ENCODE measurements at places on chromosomes 1 and 21.

DNA sequence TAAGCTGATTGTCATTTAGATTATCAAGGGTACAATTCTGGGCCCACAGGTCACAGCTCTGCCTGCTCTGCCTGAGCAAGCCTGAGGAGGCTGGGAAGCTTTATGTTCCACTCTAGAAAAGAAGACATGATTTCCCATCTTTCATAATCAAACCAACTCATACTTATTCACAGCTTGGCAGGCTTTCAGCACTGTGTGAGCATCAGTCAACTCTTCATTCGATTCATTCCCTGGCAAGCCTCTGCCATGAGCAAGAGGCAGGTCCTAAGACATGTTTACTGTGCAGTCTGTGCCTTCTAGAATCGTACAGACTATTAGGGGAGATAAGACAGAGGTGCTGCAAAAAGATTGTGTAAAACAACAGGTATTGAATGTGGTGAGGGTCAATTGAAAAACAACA lies 24.5 kb upstream of the KIRREL1 start:
- no peak for DNase-seq

DNA sequence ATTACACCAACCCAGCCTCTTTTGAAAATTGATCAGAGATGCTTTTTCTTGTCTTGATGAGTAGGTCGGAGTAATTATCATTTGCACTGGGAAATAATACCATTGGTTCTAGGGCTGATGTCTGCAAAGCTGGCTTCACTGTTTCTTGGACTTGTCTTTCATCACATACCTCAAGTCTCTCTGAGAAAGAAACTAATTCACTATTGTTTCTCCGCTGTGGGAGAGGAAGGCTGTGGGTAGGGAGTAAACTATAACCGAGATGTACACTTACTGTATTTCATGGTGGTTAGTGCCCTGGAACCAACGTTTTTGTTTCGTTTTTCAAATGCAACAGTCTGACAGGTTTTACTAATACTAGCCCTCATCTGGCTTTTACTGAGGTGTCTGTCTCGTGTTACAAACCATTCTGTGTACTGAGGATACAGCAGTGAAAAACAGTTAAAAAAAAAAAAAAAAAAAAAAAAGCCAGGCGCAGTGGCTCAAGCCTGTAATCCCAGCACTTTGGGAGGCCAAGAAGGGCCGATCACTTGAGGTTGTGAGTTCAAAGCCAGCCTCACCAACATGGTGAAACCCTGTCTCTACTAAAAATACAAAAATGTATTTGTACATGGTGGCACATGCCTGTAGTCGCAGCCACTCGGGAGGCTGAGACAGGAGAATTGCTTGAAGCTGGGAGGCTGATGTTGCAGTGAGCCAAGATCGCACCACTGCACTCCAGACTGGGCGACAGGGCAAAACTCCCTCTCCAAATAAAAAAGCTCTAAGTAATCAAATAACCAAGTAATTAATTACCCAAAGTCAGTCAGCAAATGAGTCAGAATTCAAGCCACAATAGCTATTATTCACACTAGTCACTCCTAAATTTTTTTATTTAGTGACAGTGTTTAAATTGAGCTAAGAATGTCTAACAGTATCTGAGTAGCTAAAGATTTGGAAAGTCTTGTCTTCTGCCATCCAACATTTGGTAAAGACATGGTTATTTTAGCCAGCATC lies 23.3 kb downstream of the TOMM20 start:
- DNase-seq: no peak

DNA sequence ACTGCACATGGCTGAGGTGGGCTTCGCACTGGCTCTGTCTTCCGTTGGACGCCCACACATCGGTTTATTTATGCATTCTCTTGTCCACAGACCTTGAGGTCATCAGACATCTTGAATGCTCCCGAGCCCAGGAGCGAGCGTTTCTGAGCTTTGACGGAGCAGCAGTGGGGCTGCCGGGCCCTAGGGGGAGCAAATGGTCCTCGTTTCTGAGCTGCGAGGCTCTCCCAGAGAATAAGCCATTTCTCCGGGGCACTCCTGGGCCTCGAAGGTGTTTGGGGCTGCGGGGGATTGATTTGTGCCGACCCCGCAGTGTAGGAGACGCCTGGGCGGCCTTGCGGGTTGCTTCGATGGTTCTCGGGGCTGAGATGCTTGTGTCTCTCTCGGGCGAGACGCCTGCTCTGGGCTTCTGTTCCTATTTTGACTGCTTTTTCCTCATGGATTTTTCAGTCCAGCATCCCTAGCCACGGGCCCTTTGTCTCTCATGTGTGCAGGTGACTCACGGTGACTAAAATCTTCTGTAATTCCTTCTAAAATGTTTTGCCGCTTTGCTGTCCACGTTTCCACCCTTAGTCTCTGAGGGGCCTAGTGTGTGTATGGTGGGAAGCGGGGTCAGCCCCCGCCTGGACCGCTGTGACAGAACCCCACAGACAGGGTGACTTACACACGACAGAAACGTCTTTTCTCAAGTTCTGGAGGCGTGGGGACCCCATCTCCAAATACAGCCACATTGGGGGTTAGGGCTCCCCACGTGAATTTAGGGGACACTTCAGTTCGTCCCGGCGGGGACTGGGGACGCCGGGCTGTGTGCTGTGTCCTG lies 62.1 kb downstream of the FAAP20 start:
- no peak for DNase-seq

DNA sequence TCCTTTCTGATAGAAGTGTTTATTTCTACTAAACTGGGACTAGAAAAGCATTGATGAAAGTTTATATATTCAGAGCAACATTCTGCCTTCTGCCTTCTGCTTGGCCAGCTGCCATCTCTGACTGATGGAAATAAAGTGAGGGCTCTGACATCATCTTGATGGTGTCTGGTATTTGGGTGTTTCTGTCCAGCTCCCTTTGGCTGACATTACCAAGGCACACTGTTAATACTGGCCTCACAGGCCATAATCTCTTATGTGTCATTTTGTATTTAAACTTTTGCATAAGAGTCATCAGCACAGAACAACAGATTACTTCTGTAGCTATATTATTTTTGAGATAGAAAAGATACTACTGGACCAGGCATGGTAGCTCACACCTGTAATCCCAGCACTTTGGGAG lies 216.9 kb downstream of the RYR2 start:
- DNase-seq: no peak

DNA sequence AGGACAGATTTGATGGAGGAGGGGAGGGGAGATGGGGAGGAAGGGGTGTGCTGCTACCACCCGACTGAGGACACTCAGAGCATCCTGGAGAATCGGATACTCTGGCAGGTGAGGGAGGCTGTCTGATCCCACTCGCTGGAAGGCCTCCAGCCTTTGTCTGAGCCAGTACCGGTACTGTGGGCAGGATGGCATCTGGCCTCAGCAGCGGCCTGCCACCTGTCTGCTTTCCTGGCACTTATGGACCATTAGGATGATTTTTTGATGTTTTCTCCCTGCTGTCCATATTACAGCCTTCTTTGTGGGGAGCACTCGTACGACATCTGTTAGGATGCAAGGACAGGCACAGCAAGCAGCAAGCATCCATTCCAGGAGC lies 11.5 kb downstream of the ATP2B4 start:
- no peak for DNase-seq

DNA sequence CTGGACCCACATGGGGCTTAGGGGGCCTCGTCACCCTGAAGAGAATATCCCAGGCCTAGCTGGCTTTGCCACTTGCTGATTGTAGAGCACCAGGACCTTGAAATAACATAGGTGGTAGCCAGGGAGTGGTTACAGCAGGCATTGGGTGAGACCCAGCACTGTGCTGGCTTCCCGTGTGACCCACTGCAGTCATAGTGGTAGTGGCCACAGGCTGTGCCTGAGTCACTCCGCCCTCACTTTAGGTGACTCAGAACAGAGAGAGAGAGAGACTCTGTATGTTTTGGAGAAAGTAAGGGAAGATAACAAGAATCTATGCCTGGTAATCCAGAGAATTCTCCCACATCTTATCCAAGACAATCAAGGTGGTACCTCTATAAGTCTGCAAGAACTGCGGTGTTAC lies 98.7 kb upstream of the LHX8 start:
- DNase-seq: no peak

DNA sequence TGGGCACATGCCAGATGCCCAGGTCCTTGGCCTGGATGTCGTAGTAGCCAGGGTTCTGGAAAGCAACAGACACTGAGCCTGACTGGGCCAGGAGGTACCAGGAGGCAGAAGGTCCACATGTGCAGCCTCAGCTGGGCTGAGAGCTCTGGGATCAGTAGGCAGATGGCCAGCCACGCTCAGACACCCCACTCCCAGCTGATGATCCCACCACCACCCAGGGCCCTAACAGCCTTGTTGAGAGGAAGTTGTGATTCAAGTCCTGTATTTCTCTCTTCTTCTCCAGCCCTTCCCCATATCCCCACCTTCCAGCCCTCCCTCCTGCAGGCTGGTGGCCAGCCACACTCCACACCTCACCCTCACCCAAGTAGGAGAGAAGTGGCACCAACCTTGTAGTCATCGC lies 4.0 kb downstream of the ITLN2 start:
- no peak for DNase-seq

- DNase-seq: no peak
These were observed 60.7 kb downstream of the SH3GLB1 start for GRCh38 chr1:86765073-86765472.

DNA sequence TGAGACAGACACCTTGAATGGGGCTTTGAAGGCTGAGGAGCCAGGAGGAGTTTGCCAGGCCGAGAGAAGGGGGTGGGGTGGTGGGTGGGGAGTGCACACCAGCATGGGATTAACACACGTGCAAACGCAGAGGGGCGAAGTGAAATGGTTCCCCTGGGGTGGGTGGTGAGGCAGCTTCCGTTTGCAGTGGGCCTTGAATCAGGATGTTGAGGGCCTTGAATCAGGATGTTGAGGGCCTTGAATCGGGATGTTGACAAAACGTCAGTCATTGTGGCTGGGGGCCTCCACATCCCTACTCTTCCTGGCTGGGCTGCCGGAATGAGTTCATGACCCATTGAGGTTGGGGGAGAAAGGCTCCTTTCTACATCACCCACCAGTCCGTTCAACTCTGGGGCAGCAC lies 16.6 kb downstream of the LDLRAP1 start:
- DNase-seq: no peak

DNA sequence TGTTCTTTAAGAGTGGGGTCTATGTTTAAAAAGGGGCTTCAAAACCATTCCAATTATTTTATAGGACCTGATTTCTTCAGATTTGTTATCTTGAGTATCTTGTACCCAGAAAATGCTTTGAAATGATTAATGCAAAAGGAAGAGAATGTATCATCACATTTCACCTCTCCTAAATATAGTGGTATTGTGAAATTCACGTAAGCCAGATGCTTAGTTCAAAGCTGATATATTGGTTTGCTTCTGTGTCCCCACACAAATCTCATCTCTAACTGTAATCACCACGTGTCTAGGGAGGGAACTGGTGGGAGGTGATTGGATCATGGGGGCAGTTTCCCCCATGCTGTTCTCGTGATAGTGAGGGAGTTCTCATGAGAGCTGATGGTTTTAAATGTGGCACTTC lies 8.5 kb downstream of the SOAT1 start:
- no peak for DNase-seq

- no peak for DNase-seq
These were observed 36.7 kb upstream of the EDN2 start for GRCh38 chr1:41520951-41521752.

DNA sequence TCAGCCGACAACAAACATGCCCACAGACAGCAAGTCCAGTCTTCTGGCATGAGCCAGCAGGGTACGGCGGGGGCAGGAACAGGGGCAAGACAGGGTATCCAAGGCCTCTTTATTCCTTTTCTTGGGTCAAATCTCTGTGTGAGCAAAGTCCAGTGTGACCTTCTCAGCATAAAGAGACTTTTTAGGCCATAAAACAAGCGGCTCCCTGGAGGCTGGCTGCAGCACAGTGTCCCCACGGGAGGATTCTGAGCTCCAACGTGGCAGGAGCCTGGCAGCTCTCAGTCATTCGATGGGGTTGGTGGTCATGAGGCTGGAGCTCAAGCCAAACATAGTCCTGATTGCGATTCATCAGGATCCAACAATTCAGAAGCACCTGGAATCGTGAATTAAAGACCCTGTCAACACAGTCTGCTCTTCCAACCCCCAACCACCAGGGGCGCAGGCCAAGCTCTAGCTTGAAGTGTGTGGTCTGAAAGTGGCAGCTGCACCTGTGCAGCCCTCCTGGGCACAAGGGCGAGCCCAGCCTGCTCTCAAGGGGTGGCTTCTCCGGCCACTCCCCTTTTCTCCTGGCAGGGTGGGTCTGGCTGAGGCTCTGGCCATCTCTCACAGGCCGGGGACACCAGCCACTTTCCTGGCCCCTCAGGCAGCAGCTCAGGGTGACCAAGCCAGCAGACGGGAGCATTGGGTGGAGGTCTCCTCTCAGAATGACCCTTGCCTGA lies 62.1 kb downstream of the SLC66A1 start:
- no peak for DNase-seq

DNA sequence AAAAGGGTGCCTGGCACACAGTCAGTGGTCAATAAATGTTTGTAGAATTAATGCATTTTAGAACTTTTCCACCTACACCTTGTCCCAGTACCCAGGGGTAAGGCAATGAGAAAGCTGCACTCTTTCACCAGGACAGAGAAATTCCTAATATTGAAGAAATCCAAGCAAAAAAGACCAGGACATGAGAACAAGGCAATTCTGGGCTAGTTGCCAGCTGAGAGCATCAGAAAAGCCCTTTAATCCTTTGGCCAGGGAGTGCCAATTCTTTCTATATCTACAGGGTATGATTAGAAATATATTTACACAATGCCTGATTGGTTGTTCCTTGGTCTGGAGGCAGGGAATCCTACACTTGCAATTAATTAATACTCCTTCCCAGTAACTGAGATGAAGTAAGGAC lies 492.4 kb upstream of the NFIA start:
- no peak for DNase-seq

DNA sequence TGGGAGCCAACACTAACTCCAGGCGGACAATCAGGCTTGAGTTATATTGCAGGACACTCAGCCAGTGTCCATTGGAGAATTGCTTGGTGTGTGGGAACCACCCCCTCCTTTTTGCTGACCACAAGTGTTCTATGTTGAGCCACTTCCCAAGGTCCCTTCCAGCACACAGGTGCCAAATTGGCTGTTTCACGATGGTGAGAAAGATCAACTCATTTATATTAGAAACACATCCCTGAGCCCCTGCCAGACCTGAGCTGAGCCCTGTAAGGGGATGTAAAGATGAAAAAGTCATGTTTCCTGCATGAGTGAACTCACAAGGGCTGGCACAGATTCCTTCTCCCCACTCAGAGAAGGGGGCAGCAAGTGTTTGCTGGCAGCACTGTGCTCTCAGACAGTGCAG lies 96.5 kb downstream of the KCNN3 start:
- no peak for DNase-seq

GRCh38 chr1:38463074-38463473 lies 396.5 kb downstream of the RRAGC start:
- no peak for DNase-seq

DNA sequence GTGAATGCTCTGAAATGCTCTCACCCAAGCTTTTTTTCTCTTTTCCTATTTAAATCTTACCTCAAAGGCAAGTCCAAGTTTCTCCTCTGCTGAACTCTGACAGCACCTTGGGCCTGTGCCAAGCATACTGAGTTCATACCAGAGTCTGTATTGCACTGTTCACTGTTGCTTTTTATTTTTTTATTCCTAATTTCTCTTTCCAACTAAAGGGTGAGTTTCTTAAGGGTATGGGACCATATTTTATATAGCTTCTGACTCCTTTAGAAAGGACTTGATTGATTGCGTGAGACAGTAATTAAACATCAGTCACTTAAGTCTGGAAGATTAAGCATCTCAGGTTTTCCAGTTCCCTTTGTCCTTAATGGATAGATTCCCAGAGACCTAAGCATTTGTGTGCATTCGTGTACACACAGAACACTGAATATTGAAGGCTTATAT lies 69.9 kb downstream of the CACHD1 start:
- DNase-seq: no peak
